ENCODE measurements at places on chromosomes 4 and X. TPM values are rescaled to one million over a fixed set of nuclear protein-coding genes. Genes with fewer than 3 reads are reported as not detected.

The SHOX gene
- total RNA-seq, result not detected

The OPRPN gene
- total RNA-seq, result not detected

GRCh38 chr4:40918330-40918729 is 168.6 kb downstream of the NSUN7 start:
- no peak overlapping the region for H3K27ac ChIP-seq
- H3K27me3 ChIP-seq, result no peaks in the 10 kb centered on the region
- no peaks in the 10 kb centered on the region for H3K4me1 ChIP-seq

DNA sequence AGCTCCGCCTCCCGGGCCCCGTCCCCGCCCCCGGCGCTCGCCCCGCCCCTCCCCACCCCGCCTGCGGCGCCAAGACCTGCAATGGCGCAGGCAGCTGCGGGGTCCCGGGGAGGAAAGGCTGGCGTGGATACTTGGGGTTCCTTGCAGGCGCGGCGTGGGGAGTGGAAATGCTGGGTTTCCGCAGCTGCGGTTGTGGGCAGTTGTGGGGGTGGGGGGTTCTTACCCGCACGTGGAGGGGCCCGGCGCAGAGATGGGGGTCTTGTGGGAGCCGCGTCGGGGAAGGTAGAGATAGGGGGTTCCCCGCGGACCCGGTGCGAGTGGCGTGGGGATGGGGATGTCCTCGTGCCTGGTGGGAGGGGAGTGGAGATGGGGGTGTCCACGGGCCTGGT is 680 bp upstream of the ASMTL start:
- peak overlapping the region; percentile 28 for H3K27ac ChIP-seq
- H3K36me3 ChIP-seq, result peaks cover 43% of the 10 kb centered on the region
- H3K4me1 ChIP-seq, result no peaks in the 10 kb centered on the region
- H3K27me3 ChIP-seq, result peaks cover 12% of the 10 kb centered on the region
- no peak for DNase-seq

DNA sequence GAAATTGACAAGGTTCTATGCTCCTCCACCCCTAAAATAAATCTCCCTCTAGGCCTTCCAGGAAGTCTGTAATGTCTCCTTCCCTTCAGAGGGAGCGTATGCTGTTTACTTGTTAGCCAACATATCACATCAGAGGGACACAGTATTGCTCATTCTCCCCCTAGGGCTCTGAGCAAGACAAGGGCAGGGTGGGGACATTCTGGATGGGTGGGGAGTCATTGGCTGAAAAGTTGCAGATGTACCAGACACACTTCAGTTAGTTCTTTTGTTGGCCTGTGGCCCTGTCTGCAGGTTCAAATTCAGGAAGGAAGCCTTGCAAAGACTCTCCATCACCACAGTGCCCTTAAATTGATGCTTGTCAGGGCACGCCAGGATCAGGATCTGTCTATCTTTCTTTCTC is 106.3 kb upstream of the TEX13D start:
- H3K4me3 ChIP-seq, result no peak overlapping the region
- no peak overlapping the region for H3K27ac ChIP-seq
- no peaks in the 10 kb centered on the region for H3K4me1 ChIP-seq
- no peaks in the 10 kb centered on the region for H3K36me3 ChIP-seq
- no peak for DNase-seq

DNA sequence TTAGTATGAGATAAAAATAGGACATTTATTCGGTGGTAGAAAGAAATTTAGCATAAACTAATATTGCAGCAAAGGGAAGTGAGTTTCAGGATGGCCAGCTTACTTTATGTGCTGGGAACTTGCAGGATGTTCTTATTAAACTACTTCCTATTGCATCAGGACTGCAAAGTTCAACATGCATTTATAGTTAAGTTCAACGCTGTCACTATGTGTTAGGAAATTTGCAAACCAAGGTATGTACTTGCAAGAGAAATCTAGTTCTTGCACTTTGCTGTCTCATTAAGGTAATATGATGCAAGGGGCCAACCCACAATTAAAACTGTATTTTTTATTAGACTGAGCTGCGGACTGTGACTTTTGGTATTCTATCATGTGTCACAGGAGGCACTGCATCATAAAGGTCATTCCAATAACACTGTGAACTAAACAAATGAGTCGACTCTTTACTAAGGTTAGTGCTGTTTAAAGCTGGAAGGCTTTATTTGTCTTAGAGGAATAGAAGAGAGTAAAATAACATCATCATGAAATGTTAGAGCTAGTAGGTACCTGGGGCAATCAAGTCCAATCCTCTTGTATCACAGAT is 1525.7 kb upstream of the TENM3 start:
- no peak overlapping the region for H3K27ac ChIP-seq
- no peaks in the 10 kb centered on the region for H3K36me3 ChIP-seq
- H3K4me1 ChIP-seq, result no peaks in the 10 kb centered on the region
- H3K27me3 ChIP-seq, result no peaks in the 10 kb centered on the region

DNA sequence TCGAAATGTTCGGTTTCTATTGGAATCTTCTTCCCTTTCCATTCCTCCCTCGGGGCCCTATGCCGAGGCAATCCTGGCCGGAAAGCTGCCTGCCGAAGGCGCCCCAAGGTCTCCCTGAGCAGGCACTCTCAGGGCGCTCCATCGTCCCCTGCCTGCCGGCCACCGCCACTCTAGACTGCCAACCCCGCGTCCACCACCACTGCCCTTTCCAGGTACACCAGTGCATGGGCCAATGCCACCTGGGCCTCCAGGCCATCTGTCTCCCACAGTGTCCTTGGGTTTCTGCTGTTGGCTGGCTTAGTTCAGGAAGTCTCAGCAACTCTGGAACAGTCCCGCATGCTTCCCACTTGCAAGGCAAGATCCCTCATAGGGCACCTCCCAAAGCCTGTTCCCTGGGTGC is 14.6 kb downstream of the CTAG1A start:
- no peak overlapping the region for H3K27ac ChIP-seq
- no peak overlapping the region for H3K4me3 ChIP-seq
- H3K36me3 ChIP-seq, result peaks cover 7% of the 10 kb centered on the region
- H3K27me3 ChIP-seq, result peaks cover 16% of the 10 kb centered on the region
- peaks cover 20% of the 10 kb centered on the region for H3K4me1 ChIP-seq
- DNase-seq, result no peak

GRCh38 chr4:73613130-73613529 is 7.1 kb downstream of the RASSF6 start:
- peaks cover 57% of the 10 kb centered on the region for H3K4me1 ChIP-seq
- H3K4me3 ChIP-seq, result peak overlapping the region; percentile 58
- peak; percentile 66 for DNase-seq
- peaks cover 48% of the 10 kb centered on the region for H3K36me3 ChIP-seq
- H3K27me3 ChIP-seq, result no peaks in the 10 kb centered on the region
- peak overlapping the region; percentile 88 for H3K27ac ChIP-seq

The SPP1 gene
- total RNA-seq, result 1,002 TPM

- DNase-seq, result no peak
- H3K4me3 ChIP-seq, result peak overlapping the region; percentile 37
- H3K27ac ChIP-seq, result no peak overlapping the region
- H3K27me3 ChIP-seq, result no peaks in the 10 kb centered on the region
- H3K4me1 ChIP-seq, result peaks cover 5% of the 10 kb centered on the region
- no peaks in the 10 kb centered on the region for H3K36me3 ChIP-seq
These were observed 1447.0 kb downstream of the C4orf33 start for GRCh38 chr4:130542953-130543352.

The ZNF141 gene
- 18.1 TPM for total RNA-seq

DNA sequence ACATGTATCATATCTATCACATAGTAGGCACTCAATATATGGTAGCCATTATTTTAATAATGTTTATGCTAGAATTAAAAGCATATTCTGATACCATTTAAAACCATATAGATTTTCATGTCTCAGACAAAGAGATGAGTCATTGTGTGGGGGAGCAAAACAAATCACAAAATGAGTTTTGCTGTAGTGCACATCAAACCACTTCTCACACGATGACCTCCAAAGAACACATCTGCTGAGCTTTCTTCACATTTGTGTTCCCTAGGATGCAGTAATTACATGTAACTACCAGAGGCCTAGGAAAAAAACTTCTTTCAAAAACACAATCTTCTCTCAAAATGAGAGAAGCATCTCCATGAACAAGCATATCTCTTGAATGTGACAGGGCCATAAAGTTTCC is 56.1 kb upstream of the BRS3 start:
- H3K27ac ChIP-seq, result no peak overlapping the region
- H3K27me3 ChIP-seq, result peaks cover 32% of the 10 kb centered on the region
- DNase-seq, result no peak
- no peak overlapping the region for H3K4me3 ChIP-seq

DNA sequence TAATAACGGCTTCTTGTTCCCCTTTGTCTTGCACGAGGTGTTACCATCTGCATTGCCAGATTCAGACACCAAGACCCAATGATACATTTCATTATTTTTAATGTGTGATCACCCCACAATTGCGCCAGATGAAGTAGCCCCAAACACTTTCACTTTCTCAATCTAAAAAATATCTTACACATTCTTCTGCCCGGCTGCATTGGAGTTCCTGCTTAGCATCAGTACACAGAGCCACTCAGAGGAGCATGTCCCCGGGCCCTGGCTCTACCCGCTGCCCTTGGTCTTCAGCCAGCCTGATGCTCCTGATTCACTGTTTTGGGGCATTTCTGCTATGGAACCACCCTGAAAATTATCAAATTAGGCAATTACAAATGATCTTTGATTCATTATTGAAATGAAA is 66.0 kb upstream of the TENM3 start:
- no peak overlapping the region for H3K4me3 ChIP-seq
- H3K27ac ChIP-seq, result no peak overlapping the region
- no peaks in the 10 kb centered on the region for H3K27me3 ChIP-seq

DNA sequence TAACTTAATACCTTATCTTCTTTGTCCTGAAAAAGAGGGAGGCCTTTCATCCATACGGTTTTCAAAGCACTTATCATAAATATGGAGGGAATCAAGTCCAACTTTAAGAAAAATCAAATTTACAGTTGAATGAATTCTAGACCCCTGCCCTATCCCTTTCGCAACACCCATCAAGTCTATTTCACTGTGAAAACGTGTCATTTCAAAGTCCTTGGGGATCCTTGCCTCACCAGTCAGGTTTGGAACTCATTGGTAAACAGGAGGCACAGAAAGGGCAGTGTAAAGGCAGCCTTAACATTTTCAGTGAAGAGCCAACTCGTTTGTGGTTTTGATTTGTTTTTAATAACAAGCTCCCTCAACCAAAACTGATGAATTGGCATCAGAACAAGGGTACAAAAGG is 66.5 kb downstream of the AMOT start:
- no peaks in the 10 kb centered on the region for H3K4me1 ChIP-seq
- H3K4me3 ChIP-seq, result no peak overlapping the region
- H3K36me3 ChIP-seq, result no peaks in the 10 kb centered on the region
- H3K27me3 ChIP-seq, result no peaks in the 10 kb centered on the region

- H3K27ac ChIP-seq, result peak overlapping the region; percentile 83
- no peaks in the 10 kb centered on the region for H3K27me3 ChIP-seq
- H3K36me3 ChIP-seq, result peaks cover 76% of the 10 kb centered on the region
- peaks cover 33% of the 10 kb centered on the region for H3K4me1 ChIP-seq
- peak; percentile 28 for DNase-seq
These were observed 5.0 kb downstream of the PLP2 start for GRCh38 chrX:49176421-49177326.

- H3K27me3 ChIP-seq, result no peaks in the 10 kb centered on the region
- peaks cover 30% of the 10 kb centered on the region for H3K4me1 ChIP-seq
- no peak overlapping the region for H3K27ac ChIP-seq
- no peak overlapping the region for H3K4me3 ChIP-seq
- DNase-seq, result peak; percentile 17
- peaks cover 5% of the 10 kb centered on the region for H3K36me3 ChIP-seq
These were observed 17.8 kb upstream of the ZNF827 start for GRCh38 chr4:145956288-145956890.

DNA sequence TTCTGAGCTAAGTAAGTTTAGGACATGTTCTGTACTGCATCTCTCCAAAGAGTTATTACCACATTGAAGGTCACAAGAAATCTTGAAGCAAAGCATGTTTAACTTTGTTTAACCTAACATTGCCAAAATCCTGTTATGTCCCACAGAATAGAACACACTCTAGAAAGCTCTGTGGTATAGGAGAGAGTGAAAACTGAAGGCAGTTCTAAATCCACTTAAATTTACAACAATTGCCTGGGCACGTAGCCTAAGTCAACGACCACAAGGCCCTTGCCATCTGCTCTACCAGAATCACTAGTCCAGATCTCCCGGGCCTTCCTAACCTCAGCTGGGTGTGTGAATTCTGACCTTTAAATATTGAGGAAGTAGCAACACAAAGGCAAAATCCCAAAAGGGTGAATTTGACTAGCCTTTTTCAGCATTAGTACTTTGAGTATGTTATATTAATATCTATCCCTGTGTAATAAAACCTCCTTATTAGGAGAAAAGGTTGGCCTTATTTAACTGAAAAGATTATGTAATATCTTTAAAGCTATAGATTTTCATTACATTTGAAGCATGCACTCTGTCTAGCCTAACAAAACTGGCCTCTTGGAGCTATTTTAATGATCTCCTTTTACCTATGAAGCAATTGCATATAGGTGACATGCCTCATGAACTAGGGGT is 4.5 kb upstream of the MAML3 start:
- H3K4me3 ChIP-seq, result no peak overlapping the region
- H3K27me3 ChIP-seq, result no peaks in the 10 kb centered on the region
- H3K4me1 ChIP-seq, result no peaks in the 10 kb centered on the region
- H3K36me3 ChIP-seq, result peaks cover 11% of the 10 kb centered on the region
- no peak for DNase-seq

The MAP3K15 gene
- total RNA-seq, result 4.7 TPM

DNA sequence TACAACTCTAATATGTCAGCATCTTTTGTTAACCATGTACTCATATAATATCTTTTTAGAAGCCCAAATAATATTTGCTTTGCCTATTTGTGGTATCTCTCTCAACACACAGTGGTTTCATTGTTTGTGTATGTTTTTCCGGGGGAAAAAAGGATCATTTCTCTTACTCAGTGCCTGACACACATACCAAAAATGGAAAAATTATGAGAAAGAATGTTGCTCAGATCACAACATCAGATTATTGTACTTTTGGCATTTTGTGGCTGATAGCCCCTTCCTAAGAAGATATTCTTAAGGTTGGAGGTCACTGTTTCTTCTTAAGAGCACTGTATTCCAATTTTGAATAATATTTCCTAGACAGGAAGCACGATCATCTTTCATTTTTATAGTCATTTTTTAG is 93.6 kb downstream of the PDLIM5 start:
- peaks cover 55% of the 10 kb centered on the region for H3K4me1 ChIP-seq
- no peaks in the 10 kb centered on the region for H3K27me3 ChIP-seq
- peaks cover 18% of the 10 kb centered on the region for H3K36me3 ChIP-seq
- no peak for DNase-seq
- H3K4me3 ChIP-seq, result no peak overlapping the region

DNA sequence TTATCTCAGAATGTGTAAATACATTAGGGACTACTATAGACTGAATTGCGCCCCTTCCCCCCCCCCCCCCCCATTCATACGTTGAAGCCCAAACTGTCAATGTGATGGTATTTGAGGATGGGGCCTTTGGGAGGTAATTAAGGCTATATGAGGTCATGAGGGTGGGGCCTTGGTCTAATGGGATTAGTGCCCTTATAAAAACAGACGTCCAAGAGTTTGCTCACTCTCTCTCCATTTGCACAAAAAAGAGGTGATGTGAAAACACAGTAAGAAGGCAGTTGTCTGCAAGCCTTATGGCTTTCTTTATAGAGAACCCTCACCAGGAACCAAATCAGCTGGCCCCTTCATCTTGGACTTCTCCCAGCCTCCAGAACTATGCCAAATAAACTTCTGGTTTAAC is 15.3 kb downstream of the SPACA5 start:
- no peak for DNase-seq
- no peak overlapping the region for H3K27ac ChIP-seq
- H3K36me3 ChIP-seq, result peaks cover 15% of the 10 kb centered on the region
- no peak overlapping the region for H3K4me3 ChIP-seq

The HPGDS gene
- total RNA-seq, result not detected

The RNF150 gene
- 0.17 TPM for total RNA-seq
